ENCODE measurements at places on chromosomes 1 and 21. TPM values are rescaled to one million over a fixed set of nuclear protein-coding genes. Genes with fewer than 3 reads are reported as not detected.

- DNase-seq: peak; percentile 54
Measured at GRCh38 chr1:88608139-88608943, 75.7 kb upstream of the PKN2 start.

- DNase-seq: peak; percentile 96
Measured at GRCh38 chr1:171468120-171468750, 17.1 kb upstream of the PRRC2C start.

DNA sequence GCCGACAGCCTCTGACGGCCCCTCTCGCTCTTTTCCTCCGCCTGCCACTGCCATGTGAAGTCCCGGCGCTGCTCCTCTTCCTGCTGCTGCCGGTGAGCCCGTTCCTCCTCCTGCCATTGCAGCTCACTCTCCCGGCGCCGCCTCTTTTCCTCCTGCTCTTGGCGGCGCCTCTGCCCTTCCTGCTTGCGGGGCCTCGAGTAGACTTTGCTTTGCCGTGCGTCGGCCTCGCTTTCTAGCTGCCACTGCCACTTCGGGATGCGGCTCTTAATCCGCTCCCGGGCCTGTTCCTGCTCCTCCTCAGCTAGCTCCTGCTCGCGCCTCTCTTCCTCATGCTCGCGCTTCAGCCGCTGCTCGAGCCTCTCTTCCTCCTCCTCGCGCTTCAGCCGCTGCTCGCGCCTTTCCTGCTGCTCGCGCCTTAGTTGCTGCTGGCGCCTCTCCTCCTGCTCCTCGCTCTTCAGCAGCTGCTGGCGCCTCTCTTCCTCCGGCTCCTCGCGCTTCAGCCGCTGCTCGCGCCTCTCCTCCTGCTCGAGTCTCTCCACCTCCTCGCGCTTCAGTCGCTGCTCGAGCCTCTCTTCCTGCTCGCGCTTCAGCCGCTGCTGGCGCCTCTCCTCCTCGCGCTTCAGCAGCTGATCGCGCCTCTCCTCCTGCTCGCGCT is 4.3 kb downstream of the TCHH start:
- DNase-seq: peak; percentile 30

GRCh38 chr1:60130703-60131102 is 57.1 kb upstream of the C1orf87 start:
- peak; percentile 25 for DNase-seq

DNA sequence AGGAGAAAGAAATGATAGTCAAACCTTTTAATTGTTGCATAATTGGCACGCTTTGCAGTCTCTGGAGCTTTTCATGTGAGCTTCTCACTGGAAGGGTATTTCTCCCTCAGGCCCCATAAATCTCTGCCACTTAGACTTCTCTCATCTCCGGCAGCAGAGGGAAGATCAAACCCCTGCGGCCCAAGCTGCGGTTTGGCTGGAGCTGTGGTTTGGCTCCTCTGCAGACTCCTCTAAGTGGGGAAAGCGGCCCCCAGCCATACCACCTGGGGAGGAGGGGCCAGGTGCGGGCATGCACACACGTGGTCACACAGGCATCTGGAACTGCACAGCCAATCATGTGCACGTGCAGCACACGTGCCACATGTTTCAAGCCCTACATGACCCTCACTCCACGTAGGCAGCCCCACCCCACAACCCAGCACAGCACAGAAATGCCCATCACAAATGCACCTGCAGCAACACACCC is 58.3 kb downstream of the UBE2T start:
- peak; percentile 76 for DNase-seq

DNA sequence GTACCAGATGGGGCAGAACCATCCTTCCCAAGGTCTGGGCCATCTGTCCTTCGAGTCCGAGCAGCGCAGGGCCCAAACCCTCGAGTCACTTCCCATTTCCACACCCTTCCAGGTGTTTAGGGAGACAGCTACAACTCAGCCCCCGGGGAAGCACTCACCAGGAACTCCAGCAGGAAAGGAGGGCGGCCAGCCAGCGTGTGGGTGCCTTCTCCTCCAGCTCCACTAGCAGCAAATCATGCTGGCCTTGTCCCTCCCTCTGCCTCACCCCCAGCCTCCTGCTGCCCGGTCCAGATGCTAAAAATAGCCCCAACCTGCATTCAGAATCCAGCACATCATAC is 56.1 kb downstream of the RIPK4 start:
- DNase-seq: no peak

DNA sequence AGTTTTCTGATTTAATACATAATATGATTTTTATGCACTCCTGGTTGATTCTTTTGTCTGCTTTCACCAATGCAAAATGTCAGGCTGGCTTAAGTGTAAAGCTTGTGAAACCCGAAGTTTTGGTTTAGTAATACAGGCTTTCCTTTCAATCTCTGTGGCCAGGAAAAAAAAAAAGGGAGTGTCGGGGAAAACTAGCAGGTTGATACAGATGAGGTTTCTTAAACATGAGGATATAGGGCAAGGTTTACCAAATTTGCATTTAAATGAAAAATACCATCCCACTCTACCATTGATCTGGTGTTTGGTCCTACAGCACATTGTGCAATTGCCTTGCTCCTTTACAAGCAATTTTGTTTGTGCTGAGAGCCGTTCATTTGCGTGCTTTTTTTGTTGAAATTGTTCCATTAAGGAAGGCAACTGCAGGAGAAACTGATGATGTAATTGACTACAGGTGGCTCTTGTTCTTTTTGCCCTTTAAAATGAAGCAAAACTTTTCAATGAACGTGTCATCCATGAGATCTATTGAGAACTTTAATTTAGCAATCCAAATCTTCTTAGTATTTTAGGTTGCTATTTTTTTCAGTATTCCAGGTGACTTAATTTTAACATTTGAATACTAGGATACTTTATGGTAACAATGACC is 22.7 kb downstream of the CLIC6 start:
- DNase-seq: peak; percentile 46

DNA sequence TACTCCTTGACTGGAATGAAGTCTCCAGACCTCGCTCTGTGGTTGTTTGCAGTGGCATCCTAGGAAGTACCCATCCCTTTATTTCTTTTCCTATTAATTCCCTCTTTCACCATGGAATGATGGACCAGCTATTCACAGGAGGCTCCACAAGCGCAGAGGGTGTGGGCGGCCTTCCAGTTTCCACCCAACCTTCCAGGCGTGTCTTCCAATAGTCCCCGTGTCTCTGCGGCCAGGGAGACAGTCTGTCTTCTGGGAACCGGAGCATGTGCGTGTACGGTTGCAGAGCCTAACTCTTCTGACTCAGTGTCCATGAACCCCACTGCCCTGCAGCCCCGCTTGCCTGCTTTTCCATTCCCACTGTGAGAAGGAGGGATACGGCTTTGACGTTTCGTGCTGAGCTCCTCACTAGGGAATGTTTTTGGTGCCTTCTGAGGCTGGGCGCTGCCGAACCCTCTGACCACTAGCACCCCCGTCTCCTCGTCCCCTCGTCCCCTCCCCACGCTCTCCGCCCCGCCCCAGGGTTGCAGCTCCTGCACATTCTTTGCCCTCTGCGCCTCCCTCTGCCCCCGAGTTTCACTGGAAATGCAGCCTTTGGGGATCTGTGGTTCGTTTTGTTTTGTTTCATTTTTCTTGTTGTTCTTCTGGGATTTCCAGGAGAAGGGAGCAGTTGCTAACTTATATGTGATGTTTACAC is 26.3 kb upstream of the FAM3B start:
- no peak for DNase-seq

DNA sequence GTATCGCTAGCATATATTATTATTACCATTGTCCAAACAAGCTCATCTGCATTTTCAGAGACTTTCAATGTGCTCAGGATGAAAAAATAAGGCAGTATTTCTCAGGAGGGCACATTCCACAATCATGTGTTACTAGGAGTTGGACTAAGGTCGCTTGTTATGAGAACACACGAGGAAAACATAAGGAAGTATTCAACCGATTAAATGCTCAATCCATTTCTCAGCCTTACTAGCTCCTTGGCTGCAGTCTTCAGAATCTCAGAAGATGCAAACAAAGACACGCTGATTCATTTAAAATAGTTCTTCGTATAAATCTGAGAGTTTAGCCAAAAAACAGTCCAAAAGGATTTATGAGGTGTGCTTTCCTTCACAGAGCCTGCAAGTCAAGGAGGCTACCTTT is 82.0 kb upstream of the JAK1 start:
- DNase-seq: no peak

DNA sequence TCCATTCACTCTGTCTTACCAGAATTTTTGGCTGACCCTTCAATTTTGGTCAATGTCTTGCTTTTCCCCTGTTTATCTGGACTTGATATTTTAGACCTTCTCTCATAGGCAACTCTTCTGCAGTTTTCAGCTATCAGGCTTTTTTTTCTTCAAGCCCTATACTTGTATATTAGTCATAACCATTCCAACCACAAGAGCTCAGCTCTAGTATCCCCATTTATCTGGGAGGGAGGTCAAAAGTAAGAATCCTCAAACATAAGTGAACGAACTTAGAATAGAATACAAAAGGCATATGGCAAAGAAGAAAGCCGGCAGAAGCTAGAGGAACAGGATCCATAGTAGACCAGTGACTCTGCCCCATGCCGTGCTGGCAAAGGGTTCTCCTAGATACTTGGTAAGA is 45.9 kb upstream of the TNFSF4 start:
- DNase-seq: no peak

- no peak for DNase-seq
Measured at GRCh38 chr1:45478121-45478814, 12.7 kb downstream of the TESK2 start.

GRCh38 chr1:17184822-17185484 is 20.0 kb upstream of the PADI1 start:
- no peak for DNase-seq

The GJA8 gene
- not detected for total RNA-seq

The OR2M3 gene
- total RNA-seq: not detected

The BACH1 gene
- 97.7 TPM for total RNA-seq

The USP21 gene
- total RNA-seq: 3.9 TPM

The GLIS1 gene
- under 0.01 TPM for total RNA-seq

The FYB2 gene
- total RNA-seq: not detected

Data from bronchial epithelial cell (primary cell).